ENCODE measurements at places on chromosomes 2 and 18.
A peak's percentile ranks its signal among the peaks of the same experiment; 100 is the strongest.

DNA sequence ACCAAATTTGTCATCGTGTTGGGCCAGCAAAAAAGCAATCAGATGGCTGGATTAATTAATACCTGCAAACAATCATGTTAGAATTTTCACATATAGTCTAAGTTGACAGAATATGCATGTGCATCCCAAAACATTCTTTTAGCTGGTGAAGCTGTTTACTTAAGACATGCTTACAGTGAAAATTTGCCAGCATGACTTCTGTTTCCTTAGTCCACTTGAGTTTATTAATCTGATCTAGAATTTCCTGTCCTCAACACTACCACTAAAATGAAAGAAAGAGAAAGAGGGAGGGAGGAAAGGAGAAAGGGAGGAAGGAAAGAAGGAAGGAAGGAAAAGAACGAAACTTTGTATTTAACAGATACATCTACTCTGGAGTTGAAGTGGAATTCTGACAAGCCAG is 2109.9 kb upstream of the PIK3C3 start:
- DNase-seq = no peak

GRCh38 chr2:23859983-23860382 is 66.9 kb downstream of the ATAD2B start:
- no peak for DNase-seq

DNA sequence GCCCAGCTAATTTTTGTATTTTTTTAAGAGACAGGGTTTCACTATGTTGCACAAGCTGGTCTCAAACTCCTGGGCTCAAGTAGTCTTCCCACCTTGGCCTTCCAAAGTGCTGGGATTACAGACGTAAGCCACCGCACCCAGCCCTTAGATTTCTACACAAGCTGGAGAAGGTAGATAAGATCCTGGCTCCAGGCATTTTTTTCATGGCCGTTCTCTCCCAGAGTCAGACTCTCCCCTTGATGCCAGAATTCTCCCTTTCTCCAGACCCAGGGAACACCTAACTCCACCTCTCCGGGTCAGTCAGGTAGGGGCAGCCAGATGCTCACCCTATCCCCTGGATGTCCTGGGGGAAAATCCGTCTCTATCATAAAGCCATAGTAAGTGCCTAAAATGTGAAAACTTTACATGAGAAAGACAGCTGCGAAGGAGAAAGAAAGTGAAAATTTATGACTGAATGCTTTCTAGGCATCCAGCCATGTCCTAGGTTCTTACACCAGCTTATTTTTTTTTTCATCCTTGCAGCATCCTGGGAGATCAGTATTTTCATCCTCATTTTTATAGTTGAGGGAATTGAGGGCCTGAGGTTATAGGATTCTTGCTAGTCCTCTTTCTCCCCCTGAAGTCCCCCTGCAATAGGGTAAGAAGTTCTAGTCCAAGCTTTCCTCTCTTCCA is 16.3 kb downstream of the SIX3 start:
- DNase-seq = no peak

GRCh38 chr2:71467180-71467815 is 13.9 kb downstream of the DYSF start:
- DNase-seq = no peak

DNA sequence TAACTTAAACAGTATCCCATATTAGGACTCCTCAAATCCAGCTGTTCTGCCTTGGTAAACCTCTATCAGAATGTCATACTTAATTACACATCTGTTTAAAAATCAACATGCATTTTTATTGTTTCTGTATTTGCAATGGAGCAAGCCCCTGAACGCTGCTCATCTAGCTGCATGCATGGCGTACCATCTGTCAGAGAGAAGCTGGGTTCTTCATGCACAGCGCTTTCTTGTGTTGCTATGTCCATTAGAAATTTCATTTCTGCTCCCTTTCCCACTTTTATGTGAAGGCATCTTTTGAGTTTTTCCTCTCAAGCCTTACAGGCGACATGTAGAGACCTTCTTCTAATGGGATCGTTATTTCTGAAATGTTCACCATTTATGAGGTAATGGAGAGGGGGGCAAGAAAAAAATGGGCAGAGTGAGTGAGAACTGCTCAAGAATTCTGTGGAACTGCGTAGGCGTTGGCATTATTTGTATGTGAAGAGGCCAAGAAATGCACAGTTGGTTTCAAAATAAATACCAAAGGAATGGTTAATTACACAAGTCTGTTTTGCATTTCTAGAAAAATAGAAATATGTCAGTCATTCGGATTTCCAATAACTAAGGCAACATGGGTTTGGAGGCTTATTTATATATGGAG is 31.6 kb downstream of the INSIG2 start:
- no peak for DNase-seq

DNA sequence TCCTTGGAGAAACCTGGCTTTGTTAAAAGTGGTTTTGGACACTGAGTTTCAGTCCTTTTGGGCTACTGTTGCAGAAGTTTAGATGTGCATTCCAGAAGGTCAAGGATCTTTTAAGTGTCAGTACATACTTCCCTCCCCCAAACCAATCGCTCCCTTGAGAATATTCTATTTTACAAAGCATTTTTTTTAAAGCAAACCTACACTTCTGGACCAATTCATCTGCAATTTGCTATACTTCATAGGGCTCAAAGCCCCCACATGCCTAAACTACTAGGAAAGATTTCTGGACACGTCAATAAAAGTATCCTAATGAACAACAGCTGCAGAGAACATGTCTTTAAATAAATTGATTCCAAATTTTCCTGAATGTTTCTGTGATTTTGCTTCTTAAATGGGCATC is 157.6 kb downstream of the RDH14 start:
- no peak for DNase-seq

GRCh38 chr18:2948038-2948437 is 64.9 kb downstream of the LPIN2 start:
- DNase-seq = peak; percentile 25

DNA sequence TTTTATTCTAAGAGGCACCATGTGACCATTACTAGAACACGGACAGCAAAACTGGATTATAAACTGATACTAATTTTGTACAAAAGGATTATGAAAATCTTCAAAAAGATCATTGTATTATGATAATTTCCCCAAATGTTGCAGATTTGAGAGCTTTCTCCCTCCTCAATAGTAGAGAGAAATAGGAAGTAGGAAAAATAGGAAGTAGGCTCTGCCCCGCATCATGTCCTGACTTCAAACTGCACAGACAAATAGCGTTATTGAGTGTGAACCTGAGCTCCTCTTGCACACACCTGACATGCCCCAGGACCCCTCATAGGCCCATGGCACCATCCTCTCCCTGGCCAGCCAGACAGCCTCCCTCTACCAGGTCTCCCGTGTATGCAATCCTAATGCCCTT is 25.4 kb downstream of the CHRNA1 start:
- no peak for DNase-seq

- no peak for DNase-seq
Measured at GRCh38 chr18:46624127-46624526, 32.9 kb downstream of the LOXHD1 start.

Measured in SW 1271 (cell line).